Upper lobe of right lung (tissue), 1 donor: ENCODE measurements at places on chromosomes 5 and 9. TPM values are rescaled to one million over a fixed set of nuclear protein-coding genes. Genes with fewer than 3 reads are reported as not detected.

Gene C1QTNF3
- 4.5 TPM for total RNA-seq

Gene IL4
- total RNA-seq: not detected

DNA sequence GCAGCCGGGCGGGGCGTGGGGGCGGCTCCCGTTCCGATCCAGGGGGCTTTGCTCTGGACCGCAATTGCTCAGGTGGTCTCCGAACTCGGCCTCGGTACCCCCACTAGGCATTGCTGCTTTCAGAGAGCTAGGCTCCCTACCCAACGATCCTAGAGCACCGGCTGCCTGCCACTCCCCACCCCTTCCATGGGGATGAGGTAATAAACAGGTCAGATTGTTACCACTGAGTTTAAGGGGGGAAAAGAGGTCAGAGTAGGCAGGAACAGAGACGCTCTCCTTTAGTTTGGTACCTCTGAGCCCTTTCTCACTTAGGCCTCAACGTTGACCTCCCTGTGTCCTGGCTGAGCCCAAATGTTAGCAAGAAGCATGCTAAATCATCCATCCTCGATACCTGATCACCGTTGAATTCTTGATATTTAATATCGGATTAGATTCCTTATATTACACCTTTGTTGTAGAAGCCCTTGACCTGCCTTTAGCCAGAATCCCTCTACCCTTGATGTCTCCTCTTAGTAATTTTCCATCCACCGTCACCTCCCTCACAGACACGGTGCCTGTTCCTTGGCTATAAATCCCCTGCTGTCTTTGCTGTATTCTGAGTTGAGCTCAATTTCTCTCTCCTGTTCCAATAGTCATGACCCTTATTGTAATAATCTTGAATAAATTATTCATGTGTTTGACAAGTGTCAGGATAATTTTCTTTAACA is 588 bp upstream of the PLPP1 start:
- no peaks in the 10 kb centered on the region for H3K36me3 ChIP-seq
- peak overlapping the region; percentile 80 for H3K4me3 ChIP-seq
- DNase-seq: no peak
- peak overlapping the region; percentile 90 for H3K27ac ChIP-seq

GRCh38 chr9:72324974-72325373 is 40.0 kb downstream of the ZFAND5 start:
- DNase-seq: no peak
- no peaks in the 10 kb centered on the region for H3K27me3 ChIP-seq
- no peaks in the 10 kb centered on the region for H3K36me3 ChIP-seq
- peaks cover 4% of the 10 kb centered on the region for H3K4me1 ChIP-seq
- no peak overlapping the region for H3K4me3 ChIP-seq

GRCh38 chr9:126699401-126699881 is 85.7 kb downstream of the LMX1B start:
- H3K36me3 ChIP-seq: no peaks in the 10 kb centered on the region
- no peak overlapping the region for H3K27ac ChIP-seq
- H3K4me1 ChIP-seq: no peaks in the 10 kb centered on the region
- peak; percentile 55 for DNase-seq
- no peak overlapping the region for H3K4me3 ChIP-seq
